ENCODE measurements at places on chromosomes 11 and 22.
A peak's percentile ranks its signal among the peaks of the same experiment; 100 is the strongest.

DNA sequence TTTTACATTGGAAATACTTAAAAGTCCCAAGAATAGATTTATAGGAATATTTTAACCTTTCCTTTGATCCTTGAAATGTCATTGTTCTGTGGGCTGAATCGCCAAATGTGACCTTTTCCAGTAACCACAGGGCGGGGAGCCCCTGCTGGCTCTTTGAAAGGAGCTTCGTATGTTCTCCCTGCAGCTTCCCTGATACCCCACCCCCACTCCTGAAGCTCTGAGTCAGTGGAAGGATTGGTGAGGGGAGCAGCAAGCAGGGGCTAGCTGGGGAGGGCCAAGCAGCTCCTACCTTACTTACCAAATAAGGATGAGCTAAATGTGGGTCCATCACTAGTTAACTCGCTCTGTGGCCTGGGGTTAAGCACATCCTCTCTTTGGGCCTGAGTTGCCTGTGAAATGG is 87.7 kb downstream of the CHST1 start:
- H3K4me3 ChIP-seq: no peak overlapping the region
- no peaks in the 10 kb centered on the region for H3K4me1 ChIP-seq
- no peaks in the 10 kb centered on the region for H3K36me3 ChIP-seq
- peaks cover 3% of the 10 kb centered on the region for H3K27me3 ChIP-seq
- DNase-seq: no peak

DNA sequence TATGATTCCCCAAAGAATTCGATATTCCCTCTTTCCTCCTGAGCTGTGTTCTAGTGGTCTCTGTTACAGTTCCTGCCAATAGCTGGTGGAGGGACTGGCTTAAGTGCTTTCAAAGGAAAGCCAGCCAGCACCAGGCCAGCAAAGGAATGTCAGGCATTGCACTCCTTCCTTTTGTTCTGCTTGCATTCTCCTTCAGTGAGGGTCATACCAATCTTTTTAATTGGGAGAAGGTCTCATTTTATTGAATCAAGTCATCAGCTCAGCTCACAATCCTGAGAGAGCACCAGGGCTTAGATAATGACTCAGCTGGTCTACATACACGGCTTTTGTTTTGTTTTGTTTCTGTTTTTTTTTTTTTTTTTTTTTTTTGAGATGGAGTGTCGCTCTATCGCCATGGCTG is 222.9 kb downstream of the NAV2 start:
- no peak overlapping the region for H3K4me3 ChIP-seq
- no peaks in the 10 kb centered on the region for H3K4me1 ChIP-seq
- no peaks in the 10 kb centered on the region for H3K27me3 ChIP-seq
- no peaks in the 10 kb centered on the region for H3K36me3 ChIP-seq
- H3K27ac ChIP-seq: no peak overlapping the region

- no peaks in the 10 kb centered on the region for H3K36me3 ChIP-seq
- no peak overlapping the region for H3K27ac ChIP-seq
Observed at GRCh38 chr22:22689621-22690345, 45.4 kb downstream of the GGTLC2 start.

- no peak overlapping the region for H3K4me3 ChIP-seq
- no peaks in the 10 kb centered on the region for H3K36me3 ChIP-seq
- DNase-seq: no peak
- no peaks in the 10 kb centered on the region for H3K27me3 ChIP-seq
- no peak overlapping the region for H3K27ac ChIP-seq
Observed at GRCh38 chr11:109507331-109507730, 85.3 kb downstream of the C11orf87 start.

DNA sequence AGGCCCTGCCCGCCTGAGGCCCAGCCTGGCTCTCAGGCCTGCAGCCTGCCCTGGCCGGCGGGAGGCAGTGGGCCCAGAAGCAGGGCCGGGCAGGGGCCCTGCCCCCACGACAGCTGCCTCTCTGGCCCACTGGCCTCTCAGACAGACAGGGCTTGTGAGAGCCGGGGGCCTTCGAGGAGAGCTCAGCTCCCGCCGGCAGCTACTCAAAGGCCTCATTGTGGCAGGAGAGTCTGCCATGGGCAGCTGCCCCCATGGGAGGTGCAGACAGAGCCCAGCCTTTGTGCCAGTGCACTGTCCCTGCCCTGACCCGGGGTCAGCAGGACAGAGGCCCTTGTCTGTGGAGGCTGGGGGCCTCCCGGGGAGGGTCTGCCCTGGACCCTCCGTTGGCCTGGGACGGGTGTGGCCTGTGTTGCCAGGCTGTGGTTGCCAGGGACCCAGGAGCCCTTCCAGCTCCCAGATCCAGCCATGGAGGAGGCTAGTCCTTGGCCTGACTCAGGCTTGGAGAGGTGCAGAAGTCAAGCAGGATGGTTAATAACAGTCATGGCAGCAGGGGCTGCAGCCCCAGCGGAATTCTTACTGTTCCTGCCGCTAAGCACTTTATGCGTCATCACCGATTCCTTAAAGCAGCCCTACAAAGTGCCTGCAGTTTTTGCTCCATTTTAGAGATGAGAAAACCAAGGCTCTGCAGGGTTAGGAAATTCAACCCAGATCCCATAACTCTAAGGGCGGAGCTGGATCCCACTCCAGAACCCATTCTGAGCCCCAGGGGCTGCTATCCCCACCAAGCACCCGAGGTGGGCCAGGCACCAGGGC is 12.5 kb downstream of the FLRT1 start:
- no peak overlapping the region for H3K4me3 ChIP-seq
- peaks cover 7% of the 10 kb centered on the region for H3K4me1 ChIP-seq
- DNase-seq: no peak
- H3K36me3 ChIP-seq: no peaks in the 10 kb centered on the region

- H3K4me3 ChIP-seq: no peak overlapping the region
- H3K27me3 ChIP-seq: no peaks in the 10 kb centered on the region
- H3K27ac ChIP-seq: no peak overlapping the region
- no peaks in the 10 kb centered on the region for H3K4me1 ChIP-seq
- H3K36me3 ChIP-seq: no peaks in the 10 kb centered on the region
Observed at GRCh38 chr11:82009133-82009532, 724.5 kb downstream of the FAM181B start.

GRCh38 chr11:74253361-74253760 is 58.1 kb downstream of the P4HA3 start:
- no peak for DNase-seq
- H3K4me3 ChIP-seq: no peak overlapping the region
- no peaks in the 10 kb centered on the region for H3K27me3 ChIP-seq
- H3K4me1 ChIP-seq: peaks cover 11% of the 10 kb centered on the region
- no peak overlapping the region for H3K27ac ChIP-seq
- peaks cover 17% of the 10 kb centered on the region for H3K36me3 ChIP-seq

GRCh38 chr11:124837491-124837856 is 27.8 kb upstream of the ROBO3 start:
- no peaks in the 10 kb centered on the region for H3K36me3 ChIP-seq
- H3K27ac ChIP-seq: no peak overlapping the region
- no peak overlapping the region for H3K4me3 ChIP-seq
- DNase-seq: no peak
- no peaks in the 10 kb centered on the region for H3K27me3 ChIP-seq
- peaks cover 9% of the 10 kb centered on the region for H3K4me1 ChIP-seq

GRCh38 chr11:58907780-58908179 is 31.5 kb upstream of the GLYATL1 start:
- no peaks in the 10 kb centered on the region for H3K4me1 ChIP-seq
- H3K27ac ChIP-seq: no peak overlapping the region
- H3K36me3 ChIP-seq: no peaks in the 10 kb centered on the region
- no peak for DNase-seq
- H3K27me3 ChIP-seq: no peaks in the 10 kb centered on the region

- H3K27ac ChIP-seq: peak overlapping the region; percentile 47
- H3K27me3 ChIP-seq: no peaks in the 10 kb centered on the region
- peaks cover 61% of the 10 kb centered on the region for H3K4me1 ChIP-seq
- no peaks in the 10 kb centered on the region for H3K36me3 ChIP-seq
- peak overlapping the region; percentile 96 for H3K4me3 ChIP-seq
Observed at GRCh38 chr11:63683133-63683991, 2.1 kb downstream of the RTN3 start.

DNA sequence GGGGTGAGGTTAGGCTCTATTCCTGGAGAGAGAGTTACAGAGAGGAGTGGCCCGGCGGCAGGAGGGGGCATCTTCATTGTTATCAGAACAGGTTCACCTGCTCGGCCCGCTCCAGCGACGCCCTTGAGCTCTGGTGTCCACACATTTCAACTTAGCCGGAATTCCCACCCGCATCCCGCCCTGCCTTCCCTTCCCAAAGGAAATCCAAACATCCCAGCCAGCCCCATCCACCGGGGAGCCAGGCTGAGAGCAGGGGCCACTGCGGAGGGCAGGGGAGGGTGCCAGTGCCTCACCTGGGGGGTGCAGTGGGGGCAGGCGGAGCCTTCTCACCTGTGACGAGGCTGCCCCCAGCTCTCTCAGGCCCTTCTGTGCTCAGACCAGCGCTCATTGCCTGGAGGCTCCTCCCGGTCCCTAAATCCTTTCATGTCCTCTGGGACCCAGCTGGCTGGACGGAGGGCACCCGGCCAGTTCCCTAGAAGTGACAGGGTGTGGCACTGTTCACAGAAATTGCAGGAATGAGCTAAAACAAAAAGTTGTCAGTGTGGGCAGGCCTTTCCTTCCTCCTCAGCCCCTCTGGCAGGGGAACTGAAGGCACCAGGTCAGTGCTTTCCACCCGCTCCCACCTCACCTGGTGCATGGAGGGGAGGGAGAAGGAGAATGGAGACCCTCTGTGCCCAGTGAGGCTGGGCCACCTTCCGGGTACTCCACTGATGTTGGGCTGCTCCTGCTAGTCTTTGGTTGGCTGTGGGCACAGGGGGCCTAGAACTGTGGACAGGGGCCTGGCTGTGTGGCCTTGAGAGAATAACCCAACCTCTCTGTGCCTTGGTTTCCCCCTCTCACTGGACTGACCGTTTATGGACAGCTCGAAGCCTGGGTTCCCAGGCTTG is 2.2 kb upstream of the MRGPRG start:
- H3K36me3 ChIP-seq: no peaks in the 10 kb centered on the region
- no peak overlapping the region for H3K4me3 ChIP-seq
- H3K27me3 ChIP-seq: peaks cover 56% of the 10 kb centered on the region
- no peaks in the 10 kb centered on the region for H3K4me1 ChIP-seq

DNA sequence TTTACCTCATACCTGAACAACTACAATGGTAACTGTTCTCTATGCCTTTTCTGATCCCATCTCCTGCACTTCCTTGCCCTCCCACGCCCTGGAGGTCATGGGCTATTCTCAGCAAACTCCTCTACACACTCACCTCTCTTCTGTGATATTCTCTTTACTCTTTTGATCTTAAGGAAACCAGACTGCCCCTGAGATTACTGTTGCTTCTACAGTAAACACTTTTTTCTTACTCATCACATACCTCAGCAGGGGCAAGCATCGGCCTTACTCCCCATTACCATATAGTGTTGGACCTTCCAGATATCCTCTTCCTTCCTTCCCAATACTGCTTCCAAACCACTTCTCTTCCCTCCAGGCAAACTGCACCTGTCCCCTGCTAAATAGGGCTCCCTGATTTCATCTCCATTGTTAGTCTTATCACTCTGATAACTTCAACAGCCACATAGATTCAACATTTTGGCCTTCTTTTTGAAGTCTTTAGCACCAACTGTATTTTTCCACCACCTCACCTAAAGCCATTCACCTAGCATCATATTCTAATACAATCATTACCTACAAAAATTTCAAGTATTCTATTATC is 141.2 kb downstream of the RBFOX2 start:
- H3K4me1 ChIP-seq: peaks cover 62% of the 10 kb centered on the region
- H3K27me3 ChIP-seq: no peaks in the 10 kb centered on the region
- peak overlapping the region; percentile 50 for H3K27ac ChIP-seq

- peaks cover 10% of the 10 kb centered on the region for H3K4me1 ChIP-seq
- no peak for DNase-seq
- H3K27ac ChIP-seq: peak overlapping the region; percentile 98
- H3K4me3 ChIP-seq: peak overlapping the region; percentile 82
Observed at GRCh38 chr11:35662061-35662648, 420 bp upstream of the TRIM44 start.

DNA sequence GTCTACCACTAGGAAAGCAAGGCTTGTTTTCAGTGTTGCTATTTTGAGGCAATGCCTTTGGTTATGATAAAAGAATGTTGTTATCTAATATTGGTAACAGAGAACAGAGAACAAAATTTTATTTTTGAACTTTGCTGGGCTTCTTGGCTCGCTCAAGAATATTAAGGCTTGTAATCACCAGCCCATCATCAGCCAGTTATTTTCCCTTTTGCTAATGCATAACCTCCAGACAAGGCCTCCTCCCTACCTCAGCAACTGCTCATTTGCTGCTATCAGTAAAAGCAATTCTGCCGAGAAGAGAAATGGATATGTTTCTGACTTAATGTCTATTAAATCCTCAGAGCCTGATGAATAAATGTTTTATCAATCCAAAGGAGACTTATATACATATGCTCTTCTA is 8.9 kb downstream of the MTMR2 start:
- H3K36me3 ChIP-seq: no peaks in the 10 kb centered on the region
- H3K27me3 ChIP-seq: no peaks in the 10 kb centered on the region
- DNase-seq: no peak
- H3K4me3 ChIP-seq: no peak overlapping the region
- no peak overlapping the region for H3K27ac ChIP-seq
- peaks cover 28% of the 10 kb centered on the region for H3K4me1 ChIP-seq

DNA sequence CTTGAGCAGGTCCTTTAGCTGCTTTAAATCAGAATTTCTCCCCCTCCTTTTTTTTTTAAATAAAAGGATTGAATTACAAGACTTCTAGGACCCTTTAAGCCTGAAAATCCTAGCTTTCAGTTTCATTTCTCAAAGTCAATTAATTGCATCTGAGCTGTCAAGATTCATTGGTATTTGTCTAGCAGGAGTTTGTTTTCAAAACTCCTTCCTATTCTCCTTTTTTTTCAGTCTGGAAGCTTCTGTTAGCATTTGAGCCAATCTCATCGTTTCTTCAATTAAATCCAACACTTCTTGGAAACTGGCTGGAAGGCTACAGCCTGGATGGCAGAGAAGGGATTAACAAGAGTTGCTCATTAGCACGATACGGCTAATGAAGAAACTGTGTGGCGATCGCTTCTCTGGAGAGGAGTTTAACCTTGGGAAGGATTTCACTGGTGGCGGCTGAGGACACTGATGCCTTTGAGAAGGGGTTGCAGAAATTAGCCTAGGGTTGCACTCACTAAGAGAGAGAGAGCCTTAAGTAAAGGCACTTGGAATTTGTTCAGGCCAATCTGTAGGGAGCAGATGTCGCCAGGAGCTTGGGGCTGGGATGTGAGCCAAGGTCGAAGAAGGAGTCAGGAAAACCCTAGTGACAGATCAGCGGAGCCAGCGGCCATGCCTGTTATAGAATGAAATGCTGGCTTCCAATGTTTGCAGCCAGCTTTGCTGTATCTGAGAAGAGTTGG is 43.8 kb upstream of the API5 start:
- H3K27me3 ChIP-seq: no peaks in the 10 kb centered on the region
- H3K4me1 ChIP-seq: no peaks in the 10 kb centered on the region
- no peak overlapping the region for H3K4me3 ChIP-seq
- H3K27ac ChIP-seq: no peak overlapping the region

DNA sequence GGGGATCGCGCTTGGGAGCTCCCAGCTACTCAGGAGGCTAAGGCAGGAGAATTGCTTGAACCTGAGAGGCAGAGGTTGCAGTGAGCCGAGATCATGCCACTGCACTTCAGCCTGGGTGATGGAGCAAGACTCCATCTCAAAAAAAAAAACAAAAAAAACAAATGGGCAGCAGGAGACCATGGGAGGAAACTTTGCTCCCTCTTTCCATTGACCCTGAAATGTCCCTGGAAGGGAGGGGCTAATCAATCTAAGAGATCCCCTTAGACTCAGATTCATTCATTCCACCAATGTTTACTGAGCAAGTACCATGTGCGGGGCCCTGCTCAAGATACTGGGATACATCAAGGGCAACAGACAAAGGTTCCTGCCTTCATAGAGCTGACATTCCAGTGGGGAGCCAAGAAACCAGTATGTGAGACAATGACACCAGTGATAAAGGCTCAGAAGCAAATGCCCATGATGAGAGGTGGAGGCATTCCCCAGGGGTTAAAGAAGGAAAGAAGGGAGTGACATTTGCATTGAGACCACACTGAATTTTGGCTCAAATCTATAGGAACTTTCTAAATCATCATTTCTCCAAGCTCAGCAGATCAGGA is 37.7 kb upstream of the TFIP11 start:
- H3K27me3 ChIP-seq: no peaks in the 10 kb centered on the region
- peak overlapping the region; percentile 69 for H3K27ac ChIP-seq
- no peak overlapping the region for H3K4me3 ChIP-seq
- no peak for DNase-seq
- peaks cover 61% of the 10 kb centered on the region for H3K4me1 ChIP-seq

Data from psoas muscle (tissue), 8 donors.